Right forelimb (tissue), 1 donor: ENCODE measurements at places on chromosomes 5 and 9.

DNA sequence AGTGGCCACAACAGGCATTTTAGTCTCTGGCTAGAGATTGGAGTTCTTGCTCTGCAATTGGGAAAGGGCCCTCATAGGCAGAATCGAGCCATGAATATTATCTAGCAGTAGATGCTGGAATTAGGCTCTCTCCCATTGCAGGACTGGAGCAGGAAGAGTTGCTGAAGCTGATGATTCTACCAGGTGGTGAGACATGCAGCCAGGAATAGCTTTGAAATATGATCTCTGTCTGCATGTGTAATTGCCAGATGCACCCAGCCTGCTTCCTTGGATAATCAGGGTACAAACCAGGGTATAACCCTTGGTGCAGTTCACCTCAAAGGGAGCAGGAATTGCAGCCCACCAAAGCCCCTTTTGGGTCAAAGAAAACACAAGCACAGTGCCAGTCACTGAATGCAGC lies 211.4 kb upstream of the FTMT start:
- DNase-seq = no peak

GRCh38 chr5:133247151-133247709 lies 195.4 kb downstream of the HSPA4 start:
- DNase-seq = no peak

- DNase-seq = no peak
Measured at GRCh38 chr5:173630724-173631365, 14.4 kb upstream of the BOD1 start.

DNA sequence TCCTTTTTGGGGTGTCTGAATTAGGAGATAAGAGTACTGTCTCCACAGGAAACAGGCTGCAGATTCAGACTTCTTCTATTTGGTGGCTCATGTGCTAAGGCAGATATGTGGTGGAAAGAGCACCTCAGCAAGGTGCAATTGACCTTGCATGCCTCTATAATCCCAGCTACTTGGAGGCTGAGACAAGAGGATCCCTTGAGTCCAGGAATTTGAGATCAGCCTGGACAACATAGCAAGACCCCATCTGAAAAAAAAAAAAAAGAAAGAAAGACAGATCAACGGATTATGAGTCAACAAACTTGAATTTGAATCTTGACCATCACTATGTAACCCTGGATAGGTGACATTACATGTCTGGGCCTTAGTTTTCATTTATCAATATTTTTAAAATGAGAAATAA lies 44.4 kb downstream of the RFK start:
- no peak for DNase-seq

DNA sequence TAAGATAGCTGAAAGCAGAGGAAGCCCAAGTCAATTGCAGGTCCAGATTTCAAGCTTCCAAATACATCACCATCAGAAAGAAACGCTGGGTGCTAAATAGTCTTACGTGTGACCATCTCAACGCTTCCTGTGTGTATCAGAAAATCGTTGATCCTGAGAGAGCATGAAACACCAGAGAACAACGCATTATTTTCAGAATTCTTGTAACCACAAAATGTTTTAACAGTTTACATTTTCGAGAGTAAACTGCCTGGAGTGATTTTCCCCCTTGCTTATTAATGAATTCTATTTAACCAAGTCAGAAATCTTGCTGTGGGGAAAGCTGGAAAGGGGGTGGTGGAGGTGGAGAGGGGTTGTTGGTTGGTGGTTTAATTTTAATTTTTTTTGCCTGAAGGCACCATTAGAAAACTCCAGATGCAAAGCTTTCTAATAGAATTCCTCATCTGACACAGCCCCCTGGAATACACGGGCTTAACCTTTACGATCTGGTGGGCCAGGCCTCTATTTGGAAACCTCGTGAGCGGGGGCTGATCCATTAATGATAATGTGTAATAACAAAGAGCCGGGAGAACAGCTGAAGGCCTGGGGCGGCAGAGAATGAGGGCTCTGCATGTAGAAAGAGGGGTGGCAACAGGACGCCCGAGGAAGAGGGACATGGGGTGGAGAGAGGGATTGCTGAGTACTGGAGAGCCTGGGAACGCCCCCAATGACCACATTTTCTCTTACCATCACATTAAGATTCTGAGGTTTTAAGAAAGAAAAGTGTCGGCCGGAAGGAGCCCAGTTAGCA lies 124.5 kb upstream of the NFIB start:
- DNase-seq = no peak

GRCh38 chr9:27595733-27596132 lies 22.5 kb upstream of the C9orf72 start:
- DNase-seq = no peak

DNA sequence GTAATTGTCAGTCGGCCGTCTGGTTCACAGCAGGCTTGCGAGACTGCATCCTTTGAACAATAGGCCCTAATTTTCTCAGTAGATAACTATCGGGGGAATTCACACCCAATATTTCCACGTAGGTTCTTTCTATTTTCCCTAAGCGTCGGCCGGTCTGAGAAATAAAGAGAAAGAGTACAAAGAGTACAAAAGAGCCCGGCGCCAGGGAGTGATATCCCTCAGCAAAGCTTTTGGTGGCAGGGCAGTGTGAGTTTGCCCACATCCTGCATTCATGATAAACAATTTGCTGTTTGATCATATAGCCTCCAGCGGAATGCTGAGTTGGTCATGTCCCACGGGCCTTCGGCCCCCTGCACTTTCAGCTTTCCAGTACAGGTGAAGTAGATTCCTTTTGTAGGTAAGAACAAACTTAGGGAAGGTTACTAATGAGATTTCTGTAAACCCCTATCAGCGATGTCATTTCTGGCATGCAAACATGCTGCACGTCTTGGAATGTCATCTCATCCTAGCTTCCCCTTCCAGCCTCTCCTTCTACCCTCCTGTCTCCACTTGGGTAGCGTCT lies 4.7 kb upstream of the PTGR1 start:
- no peak for DNase-seq

- no peak for DNase-seq
Measured at GRCh38 chr9:126523611-126524111, 90.1 kb upstream of the LMX1B start.

DNA sequence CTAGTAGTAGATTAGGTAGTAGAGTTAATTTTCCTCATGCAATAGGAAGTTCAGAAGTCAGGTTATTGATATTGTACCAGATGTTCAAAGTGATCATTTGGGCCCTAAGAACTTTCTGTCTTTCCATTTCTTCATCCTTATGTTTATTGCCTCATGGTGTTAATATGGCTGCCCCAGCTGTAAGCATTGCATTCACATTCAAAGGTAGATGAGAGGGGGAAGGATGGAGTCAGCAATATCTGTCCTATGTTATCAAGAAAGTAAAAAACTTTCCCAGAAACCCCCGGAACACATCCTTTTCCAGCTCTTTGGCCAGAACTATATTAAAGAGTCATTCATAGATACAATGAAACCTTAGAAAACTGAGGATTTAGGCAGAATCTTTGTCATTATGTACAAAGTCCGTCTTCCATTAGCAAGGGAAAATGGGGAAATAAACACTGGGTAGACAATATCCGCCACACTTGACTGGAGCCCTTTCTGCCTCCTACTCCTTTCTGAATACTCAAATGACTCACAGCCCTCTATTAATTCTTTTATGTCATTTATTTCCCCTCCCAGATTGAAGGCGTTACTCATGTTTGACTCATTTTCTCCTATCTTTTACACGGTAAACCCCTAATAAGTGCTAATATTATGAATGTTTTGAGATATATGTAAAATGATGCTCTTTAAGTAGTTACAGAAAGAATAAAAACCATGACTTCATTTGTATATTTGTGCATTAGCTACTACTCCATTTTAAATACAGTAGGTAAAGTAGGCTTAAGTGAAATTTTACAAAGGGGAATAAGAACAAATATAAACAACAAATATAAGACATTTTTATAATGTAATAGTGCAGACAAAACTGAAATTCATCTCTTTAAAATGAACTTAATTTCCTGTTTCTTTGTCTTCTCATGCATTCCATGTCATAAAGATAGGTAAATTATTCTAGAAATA lies 127.6 kb downstream of the SLF1 start:
- no peak for DNase-seq

DNA sequence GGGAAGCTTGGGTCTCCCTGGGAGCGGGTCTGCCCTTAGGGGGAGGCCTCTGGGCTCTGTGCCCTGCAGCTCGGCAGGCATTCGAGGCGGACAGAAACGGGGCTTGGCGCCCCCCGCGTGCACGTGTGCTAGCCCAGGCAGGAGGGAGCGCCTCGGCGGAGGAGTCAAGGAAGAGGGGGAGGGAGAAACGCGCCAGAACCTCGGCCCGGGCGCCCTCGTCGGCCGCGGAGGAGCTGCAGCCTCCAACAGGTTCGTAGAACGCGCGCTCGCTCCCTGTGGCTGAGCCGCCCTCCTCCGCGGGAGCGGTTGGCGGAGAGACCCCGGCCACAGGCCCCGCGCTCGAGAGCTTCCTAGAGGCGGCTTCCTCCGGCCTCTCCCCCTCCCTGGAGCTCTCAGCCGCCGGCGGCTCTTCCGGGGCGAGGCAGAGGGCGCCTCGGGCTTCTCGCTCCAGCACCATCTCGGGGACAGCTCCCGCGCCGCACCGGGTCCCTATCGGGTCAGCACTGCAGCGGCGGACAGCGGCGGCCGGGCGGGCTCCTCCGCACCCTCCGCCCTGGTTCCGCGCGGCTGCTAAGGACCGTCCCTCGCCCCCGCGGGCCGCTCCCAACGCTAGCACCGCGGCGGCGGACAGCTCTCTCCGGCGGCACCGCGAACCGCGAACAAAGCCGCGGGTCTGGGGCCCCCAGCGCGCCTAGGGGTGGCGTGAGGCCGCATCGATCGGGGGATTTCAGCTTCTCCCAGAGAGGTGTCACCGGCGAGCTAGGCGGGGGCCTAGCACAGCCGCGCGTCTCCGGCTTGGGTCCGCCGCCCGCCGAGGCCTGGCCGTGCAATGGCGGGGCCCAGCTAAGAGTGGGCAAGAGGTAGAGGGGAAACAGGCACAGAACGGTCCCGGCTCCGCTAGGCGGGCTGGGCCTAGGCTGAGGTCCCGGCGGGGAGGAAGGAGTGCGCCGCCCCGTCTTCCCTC lies 74.6 kb upstream of the CPLX2 start:
- peak; percentile 92 for DNase-seq

GRCh38 chr5:60788863-60789513 lies 55.1 kb downstream of the ELOVL7 start:
- DNase-seq = no peak

DNA sequence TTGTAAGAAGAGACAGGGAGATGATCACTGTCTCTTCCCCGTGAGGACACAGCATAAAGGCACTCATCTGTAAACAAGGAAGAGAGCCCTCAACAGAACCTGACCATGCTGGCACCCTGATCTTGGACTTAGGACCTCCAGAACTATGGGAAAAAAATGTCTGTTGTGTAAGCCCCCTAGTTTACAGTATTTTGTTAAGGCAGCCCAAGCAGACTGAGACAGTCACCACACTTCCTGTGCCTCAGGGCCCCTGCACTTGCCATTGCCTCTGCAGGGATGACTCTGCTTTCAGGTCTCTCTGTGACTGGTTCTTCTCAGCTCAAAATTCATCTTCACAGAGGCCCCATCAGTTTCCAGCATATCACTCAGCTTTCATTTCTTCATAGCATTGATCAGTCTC lies 372.1 kb downstream of the TLE1 start:
- no peak for DNase-seq

DNA sequence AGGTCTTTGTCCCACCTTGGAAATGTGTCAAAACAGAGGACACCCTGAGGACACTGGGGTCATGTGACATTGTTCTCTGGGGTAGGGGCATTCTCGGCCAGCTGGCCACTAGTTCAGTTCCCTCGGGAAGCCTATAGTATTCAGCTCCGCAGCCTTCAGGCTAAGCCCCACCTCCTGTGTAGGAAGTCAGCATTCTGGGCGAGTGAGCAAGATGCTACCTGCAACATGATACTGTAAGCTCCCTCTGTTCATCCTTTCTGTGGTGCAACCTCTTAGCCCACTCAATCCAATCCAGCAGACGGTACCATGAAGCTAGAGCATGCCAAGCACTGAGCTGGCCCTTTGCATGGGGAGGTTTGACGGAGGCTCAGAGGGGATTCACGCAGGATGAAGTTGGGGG lies 5.3 kb downstream of the NTNG2 start:
- no peak for DNase-seq

DNA sequence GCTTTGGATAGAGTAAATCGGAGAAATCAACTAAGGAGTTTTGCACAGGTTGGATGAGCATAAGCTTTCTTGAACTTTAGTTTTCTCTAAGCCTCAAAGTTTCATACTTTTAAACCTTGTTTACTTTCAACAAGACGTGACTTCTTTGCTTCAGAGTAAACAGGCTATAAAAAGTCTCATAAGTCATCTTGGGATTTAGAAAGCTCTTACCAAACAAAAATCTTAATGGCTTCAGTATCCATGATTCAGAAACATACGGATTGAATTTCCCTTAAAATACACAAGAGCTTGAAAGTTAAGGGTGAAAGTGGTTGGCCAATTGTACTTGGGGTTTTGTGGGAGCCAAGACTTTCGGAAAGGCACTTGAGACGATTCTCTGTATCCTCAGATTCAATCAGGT lies 270.9 kb upstream of the ANKH start:
- DNase-seq = no peak

- no peak for DNase-seq
Measured at GRCh38 chr5:149496166-149496565, 55.1 kb downstream of the CSNK1A1 start.

DNA sequence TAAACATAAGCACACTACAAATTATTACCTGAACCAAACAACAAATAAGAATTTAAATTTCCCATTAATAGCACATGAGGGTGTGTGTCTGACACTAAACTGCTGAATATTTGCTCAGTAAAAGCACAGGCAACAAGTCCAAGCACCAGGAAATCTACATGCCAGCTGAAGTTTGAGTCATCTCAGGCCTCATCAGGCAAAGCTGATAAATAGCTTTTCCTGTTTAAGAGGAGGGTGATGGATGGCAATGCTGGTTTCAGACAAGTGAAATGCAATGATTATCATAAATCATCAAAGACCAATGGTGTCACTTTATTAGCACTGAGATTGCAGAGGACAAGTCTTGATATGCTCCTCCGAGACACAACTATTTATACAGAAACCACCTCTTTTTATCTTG lies 1668.0 kb upstream of the C9orf72 start:
- no peak for DNase-seq

GRCh38 chr9:13786131-13786530 lies 506.6 kb upstream of the MPDZ start:
- no peak for DNase-seq

- peak; percentile 30 for DNase-seq
Measured at GRCh38 chr5:178419651-178420050, 170.5 kb downstream of the COL23A1 start.

DNA sequence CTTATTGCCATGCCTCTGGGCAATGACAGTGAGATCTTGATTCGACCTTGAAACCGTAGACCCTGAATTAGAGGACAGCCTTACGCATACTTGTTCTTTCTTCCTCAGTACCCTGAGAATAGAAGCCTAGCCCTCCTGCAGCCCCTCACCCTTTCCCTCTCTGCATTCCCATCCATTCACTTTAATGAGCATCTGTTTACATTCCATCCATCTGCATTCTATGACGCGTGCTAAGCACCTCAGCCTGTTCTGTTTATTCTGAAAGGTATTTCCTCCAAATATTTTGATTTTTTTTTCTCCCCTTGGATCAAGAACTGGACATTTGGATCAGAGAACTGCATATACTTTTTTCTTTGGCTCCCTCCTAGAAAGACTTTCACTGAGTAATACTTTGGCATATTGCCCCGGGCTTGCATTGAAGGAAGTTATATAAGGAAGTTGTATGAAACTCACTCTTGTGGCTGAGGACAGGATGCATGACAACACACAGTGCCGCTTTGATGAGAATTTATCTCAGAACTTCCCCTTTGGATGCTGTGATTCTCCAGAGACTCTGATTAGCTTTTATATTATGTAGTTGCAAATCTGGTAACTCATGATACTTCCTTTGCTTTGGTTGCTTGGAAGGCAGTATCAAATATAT lies 15.7 kb downstream of the TMEM8B start:
- DNase-seq = no peak
